ENCODE measurements at places on chromosomes 12 and 14. TPM values are rescaled to one million over a fixed set of nuclear protein-coding genes. Genes with fewer than 3 reads are reported as not detected.

DNA sequence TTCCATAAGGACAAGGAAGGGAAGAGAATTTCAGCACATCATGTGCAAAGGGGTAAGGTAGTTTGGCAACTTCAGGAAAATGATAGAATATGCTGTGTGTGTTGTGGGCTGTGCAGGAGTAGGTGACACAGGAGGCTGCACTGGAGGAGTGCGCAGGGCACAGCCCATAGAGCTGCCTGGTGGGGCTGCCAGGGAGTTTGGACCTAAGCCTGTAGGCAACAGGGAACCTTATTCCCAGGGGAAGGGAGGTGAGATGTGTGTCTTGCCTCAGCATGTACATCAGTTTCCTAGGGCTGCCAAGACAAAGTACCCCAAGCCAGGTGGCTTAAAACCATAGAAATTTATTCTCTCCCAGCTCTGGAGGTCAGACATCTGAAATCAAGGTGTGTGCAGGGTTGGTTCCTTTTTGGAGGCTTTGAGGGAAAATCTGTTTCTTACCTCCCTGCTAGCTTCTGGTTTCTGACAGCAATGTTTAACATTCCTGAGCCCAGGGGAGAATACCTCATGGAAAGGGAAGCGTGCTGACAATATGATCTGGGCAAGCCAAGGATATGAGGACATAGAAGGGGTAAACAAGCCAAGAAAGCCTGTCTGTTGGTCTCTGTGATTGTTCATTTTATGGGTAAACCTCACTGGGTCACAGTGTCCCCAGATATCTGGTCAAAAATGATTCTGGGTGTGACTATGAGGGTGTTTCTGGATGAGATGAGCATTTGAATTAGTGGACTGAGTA, 174.0 kb upstream of the NTF3 start:
- DNase-seq, result no peak

DNA sequence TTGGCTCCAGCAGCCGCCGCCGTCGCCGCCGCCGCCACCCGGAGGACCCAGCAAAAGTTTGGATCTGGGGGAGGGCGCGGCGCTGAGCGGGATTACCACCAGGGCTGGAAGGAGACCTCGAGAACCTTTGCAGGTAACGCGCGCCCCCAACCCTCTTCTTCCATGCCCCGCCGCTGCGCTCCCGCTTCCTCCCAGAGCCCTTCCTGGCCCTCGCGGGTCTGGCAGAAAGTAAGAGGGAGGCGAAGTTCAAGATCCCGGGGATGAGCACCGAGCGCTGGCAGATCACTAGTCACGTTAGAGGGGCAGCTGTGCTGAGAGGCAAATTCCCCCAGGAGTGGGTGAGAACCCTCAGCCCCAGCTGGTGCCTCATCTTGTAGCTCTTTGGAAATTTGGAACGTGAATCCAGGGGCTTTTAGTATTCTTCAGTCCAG, 3.9 kb downstream of the FLRT2 start:
- DNase-seq, result no peak

GRCh38 chr12:119788786-119789185, 88.3 kb downstream of the CIT start:
- no peak for DNase-seq

DNA sequence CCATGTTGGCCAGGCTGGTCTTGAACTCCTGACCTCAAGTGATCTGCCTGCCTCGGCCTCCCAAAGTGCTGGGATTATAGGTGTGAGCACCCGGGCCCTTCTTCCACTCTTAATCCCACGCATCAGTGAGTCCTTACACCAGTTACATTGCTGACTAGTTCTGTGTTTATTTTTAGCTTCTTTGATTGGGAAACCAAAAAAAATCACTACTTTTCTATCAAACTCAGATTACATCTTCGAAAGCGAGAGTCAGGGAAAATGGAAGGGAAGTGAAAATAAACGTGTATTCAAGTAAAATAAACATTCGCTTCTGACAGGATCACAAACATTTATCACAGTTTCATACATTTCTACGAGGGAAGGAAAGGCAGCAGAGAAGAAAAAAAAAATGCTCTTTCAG, 32.2 kb downstream of the FGD6 start:
- no peak for DNase-seq

DNA sequence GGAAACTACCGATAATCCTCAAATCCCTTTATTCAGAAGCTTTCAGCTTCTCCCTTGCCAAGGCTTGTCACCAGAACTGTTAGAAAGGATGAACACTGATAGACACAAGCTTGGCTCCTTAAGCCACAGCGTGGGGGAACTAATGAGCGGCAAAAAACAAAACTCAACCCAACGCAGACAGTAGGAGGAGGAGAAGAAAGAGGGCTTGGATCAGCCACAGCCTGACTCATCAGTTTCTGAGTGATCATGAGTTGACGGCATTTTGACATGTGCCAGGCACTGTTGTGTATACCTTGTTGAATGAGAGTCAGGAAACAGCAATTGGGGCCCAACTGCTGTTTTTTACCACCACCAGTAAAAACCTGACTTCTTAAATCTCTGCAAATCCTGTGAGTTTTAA, 23.7 kb downstream of the PLXNC1 start:
- DNase-seq, result no peak

DNA sequence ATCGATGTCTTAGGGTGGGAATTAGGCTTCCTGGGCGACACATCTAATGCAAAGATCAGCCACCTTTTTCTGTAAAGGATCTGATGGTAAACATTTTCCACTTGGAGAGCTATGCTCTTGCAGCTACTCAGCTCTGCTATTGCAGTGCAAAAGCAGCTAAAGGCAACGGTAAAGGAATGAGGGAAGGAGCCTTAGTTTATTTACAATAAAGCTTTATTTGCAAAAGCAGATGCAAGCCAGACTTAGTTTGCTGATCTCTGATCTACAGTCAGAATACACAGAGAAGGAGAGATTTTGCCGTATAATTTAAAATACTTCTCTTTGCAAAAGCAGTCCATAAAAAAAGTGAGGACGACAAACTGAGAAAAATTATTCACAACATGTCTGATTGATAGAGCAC, 3.2 kb downstream of the TCL1B start:
- no peak for DNase-seq

DNA sequence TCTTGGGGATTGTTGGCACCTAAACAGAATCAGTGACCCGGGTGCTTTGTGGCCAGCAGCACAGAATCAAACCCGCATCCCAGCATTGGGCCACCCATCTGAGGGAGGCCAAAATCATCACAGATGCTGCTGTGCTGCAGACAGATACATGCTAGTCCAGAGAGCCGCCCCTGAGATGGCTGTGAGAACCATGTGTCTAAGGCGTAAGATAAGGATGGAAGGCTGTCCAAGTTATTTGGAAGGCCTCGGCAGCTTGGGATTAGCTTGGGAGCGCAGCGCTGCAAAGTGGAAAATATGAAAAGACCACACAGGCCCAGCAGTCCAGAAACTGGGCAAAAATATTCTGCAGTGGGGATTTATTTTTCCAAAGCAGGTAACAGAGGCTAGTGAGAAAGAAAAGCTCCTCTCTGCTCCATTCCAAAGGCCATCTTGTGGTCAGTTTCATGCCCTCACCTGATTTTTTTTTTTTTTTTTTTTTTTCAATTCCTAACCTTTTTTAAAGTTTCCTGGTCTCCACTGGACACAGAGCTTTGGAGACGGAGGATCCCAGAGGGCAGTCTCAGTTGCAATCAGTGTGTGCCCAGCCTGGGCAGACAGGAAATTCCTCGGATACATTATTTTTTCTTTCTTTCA, 178.9 kb upstream of the BCL2L14 start:
- no peak for DNase-seq

GRCh38 chr12:6363330-6364043, 11.9 kb downstream of the SCNN1A start:
- no peak for DNase-seq

DNA sequence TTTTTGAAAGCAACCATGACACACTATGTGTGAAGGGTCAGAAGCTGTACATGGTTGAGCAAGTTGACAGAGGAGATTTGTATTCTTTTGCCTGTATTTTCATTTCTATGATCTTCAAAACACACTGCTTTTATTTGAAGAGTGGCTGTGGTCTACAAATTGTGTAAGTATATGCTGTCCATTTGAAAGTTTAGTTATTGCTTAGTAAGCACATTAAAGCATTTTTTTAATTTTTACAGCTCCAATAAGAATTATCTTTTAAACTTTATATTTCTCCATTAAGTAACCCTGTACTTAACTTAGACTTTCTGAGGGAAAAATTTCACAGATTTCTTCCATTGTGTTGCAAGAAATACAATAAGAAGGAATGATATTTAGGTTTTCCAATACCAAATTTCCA, 915.2 kb downstream of the SLC6A15 start:
- DNase-seq, result no peak

DNA sequence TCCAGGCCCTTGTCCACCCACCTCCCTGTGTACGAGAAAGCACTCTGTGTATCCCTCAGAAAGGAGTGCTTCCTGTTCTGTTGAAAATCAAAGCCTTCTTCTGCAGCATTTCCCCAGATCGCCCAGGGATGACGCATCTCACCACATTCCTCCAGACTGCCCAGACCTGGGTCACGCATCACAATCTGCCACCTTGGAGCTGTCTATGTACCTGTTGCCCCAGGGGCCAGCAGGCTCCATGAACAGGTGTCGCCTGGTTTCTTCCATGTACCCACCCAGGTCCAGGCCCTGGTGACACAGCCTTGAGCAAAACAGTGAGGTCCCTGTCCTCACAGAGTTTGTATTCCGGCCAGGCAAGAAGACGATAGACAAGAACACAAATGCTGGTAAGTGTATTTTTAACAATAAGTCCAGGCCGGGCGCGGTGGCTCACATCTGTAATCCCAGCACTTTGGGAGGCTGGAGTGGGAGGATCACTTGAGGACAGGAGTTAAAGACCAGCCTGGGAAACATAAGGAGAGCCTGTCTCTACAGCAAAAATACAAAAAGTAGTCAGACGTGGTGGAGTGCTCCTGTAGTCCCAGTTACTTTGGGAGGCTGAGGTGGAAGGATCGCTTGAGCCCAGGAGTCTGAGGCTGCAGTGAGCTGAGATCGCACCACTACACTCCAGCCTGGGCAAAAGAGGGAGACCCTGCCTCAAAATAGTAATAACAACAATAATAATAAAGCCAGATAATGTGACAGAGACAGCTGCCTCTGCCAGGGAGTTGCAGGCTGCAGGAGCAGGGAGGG, 6.8 kb upstream of the PPP1R13B start:
- no peak for DNase-seq

- DNase-seq, result no peak
These were observed 33.8 kb downstream of the SYT1 start for GRCh38 chr12:78898416-78898815.

GRCh38 chr12:94338006-94338794, 121.5 kb downstream of the CEP83 start:
- no peak for DNase-seq

- no peak for DNase-seq
These were observed 18.3 kb upstream of the NEMF start for GRCh38 chr14:49870908-49871307.

- no peak for DNase-seq
These were observed 794 bp upstream of the LRTM2 start for GRCh38 chr12:1819571-1819970.

DNA sequence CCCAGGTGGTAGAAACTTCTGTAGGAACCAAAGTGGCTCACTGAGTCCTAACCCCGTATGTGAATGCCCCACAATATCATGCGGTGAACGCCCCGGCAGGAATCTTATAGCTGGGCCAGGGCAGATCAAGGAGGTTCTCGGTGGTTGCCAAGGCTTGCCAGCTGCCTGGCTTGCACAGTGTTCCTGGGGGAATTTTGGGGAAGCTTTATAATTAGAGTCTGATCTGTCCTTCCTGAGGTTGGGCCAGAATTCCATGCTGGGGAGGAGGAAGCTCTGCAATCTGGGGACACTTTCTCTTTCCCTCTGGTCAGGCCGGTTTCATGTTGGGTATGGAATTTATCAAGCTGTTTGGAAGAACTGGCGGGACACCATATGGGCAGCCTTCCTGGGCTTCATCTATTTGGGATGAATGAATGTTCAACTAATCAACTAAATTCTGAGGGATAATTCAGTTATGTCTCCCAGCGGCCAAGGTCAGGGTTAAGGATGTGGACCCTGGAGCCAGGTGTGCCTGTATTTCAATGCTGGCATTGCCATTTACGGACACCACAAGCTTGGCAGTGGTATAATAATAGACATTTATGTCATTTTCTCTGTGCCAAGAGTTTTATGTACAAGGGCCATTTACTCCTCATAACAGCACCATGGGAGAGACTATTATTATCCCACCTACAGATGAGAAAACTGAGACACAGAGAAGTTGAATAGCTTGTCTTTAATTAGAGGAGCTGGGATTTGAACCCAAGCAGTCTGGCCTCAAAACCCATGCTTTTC, 54.3 kb downstream of the SVOP start:
- no peak for DNase-seq

- peak; percentile 78 for DNase-seq
These were observed 307.1 kb downstream of the RPL10L start for GRCh38 chr14:46344327-46344937.

DNA sequence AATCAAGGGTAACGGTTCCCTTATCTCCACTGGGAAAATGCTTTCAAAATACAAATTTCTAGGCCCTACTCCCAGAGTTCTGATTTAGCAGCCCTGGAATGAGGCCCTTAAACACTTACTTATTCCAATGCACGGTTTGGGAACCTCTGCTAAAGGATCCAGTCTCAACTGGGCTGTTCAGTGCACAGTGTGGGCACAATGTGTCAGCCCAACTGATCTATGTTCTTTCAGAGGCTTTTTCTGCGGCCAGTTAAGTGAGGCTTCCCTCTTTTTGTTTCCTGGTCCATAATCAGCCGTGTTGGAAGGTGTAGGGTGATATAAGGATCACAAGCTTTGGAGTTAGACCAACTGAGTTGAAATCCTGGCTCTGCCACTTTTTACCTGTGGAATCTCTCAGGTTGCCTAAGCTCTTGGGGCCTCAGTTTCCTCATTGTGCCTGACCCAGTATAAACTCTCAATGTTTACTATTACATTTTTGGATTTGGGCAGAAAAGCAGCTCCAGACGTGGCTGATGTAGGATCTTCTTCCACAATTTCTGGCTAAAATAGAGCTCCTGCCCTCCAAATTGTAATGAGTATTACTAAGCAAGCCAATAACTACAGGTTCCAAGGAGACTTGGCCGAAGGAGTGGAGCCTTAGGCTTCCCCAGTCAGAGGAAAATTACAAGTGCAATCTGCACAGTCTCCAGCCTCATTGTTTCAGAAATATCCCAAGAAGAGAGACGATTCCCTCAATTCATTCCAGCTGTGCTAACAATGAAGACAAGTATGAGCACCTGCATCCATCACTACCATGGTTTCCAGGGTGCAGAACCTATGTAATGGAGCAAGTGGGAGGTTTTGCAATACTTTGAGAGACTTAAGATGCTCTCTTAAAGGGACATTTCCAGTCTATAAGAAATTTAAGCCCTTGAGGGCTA, 2.3 kb upstream of the ANGEL1 start:
- DNase-seq, result no peak

TAS2R31 gene
- 9.5 TPM for total RNA-seq

HRK gene
- total RNA-seq, result 1.2 TPM

MLEC gene
- total RNA-seq, result 80.8 TPM

KCNH3 gene
- total RNA-seq, result not detected

PARPBP gene
- 13.7 TPM for total RNA-seq

PIWIL1 gene
- total RNA-seq, result not detected

WSCD2 gene
- not detected for total RNA-seq

VRTN gene
- total RNA-seq, result not detected

PTHLH gene
- total RNA-seq, result not detected

ALDH2 gene
- 145 TPM for total RNA-seq

PLCZ1 gene
- not detected for total RNA-seq

TPH2 gene
- not detected for total RNA-seq

Measured in Karpas-422 (cell line).